ENCODE measurements at places on chromosomes 16 and 17.
A peak's percentile ranks its signal among the peaks of the same experiment; 100 is the strongest.

GRCh38 chr17:67212231-67212630, 32.8 kb downstream of the HELZ start:
- no peak for ATAC-seq
- H3K4me3 ChIP-seq = no peak overlapping the region
- peaks cover 6% of the 10 kb centered on the region for H3K4me1 ChIP-seq
- no peak overlapping the region for H3K27ac ChIP-seq
- H3K27me3 ChIP-seq = no peaks in the 10 kb centered on the region

DNA sequence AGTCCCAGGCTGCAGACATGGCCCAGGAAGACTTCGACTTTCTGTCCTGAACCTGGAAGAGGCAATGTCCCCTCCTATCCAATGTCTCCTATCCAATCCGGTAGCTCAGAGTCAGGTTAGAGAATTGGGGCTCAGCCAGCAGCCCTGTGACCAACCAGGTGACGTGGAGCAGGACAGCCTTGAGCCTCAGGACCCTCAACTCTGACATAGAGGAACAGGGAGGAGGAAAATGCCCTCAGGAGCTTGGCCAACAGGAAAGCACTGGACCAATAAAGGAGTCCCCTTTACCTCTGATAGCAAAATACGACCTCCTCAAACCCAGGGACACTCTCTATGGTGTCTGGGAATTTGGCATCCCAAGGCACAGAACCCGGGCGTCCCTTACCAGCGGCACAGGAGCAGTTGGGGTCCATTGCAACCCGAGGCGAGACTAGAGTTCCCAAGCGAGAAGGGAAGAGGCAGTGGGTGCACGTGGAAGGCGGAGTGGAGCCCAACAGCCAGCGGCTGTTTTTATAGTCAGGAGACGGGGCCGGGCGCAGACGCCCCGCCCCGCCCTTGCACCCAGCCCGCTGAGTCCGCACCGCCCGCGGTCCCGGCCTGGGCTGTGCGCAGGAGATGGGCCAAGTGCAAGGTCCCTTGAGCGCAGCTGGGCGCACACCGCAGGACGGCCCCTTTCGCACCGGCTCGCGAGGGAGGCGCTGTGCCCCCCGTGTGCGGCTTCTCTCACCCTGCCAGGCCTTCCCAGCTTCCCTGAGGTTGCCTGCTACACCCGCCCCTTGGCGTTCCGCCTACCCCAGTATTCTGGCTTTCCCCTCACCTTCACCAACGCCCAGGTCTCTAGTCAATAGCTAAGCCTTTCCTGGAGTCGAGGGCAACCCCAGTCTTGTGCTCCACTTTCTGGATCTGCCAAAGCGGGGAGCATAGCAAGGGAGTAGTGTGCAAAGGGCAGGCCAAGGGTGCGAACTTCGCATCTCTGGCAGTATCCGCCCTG, at the start of gene MT1G:
Gene MT1G, minus strand, starts transcription at position 485 of the 991 bp plus-strand sequence. Its CDS starts 72 bp downstream, at position 413.
- H3K27ac ChIP-seq = no peak within 1 kb of the TSS
- ATAC-seq = peak; percentile 73
- H3K27me3 ChIP-seq = peaks cover 100% of the 10 kb centered on the region
- H3K36me3 ChIP-seq = no peaks in the 10 kb centered on the region

DNA sequence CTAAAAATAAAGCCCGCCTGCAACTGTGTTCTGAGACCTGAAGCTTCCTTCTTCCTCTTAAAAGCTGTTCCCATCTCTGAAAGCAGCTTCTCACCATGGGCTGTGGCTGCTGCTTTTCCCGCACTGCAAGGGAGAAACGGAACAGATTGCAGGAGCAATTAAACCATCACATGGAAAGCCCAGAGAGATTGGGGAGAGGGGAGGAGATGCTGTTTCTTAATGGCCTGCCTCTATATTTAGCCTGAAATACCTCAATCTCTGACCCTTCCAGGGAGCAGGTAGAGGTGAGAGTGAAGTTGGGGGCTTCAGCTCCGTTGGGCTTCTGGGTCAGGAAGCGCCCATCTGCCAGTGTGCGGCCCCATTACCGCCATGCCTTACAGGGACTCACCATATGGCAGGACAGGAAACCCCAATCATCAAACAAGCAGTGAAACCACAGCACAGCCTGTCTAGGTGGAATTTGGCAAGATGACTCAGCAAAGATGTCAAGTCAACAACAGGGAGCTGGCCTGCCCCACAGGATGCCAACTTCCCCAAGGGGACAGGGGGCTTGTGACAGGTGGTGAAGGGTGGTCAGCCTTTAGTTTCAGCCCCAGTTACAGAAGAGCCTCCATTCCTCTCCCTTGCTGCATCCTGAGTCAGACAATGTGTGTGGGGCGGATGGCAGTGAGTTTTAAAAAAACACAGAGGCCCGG, 286.6 kb upstream of the CCL2 start:
- no peaks in the 10 kb centered on the region for H3K4me1 ChIP-seq
- H3K4me3 ChIP-seq = no peak overlapping the region
- peaks cover 36% of the 10 kb centered on the region for H3K27me3 ChIP-seq
- no peak overlapping the region for H3K27ac ChIP-seq
- no peak for ATAC-seq
- H3K36me3 ChIP-seq = no peaks in the 10 kb centered on the region

GRCh38 chr17:81252326-81252986, 13.3 kb downstream of the NDUFAF8 start:
- peaks cover 20% of the 10 kb centered on the region for H3K4me1 ChIP-seq
- peaks cover 46% of the 10 kb centered on the region for H3K36me3 ChIP-seq
- no peak overlapping the region for H3K27ac ChIP-seq
- H3K4me3 ChIP-seq = no peak overlapping the region

- peaks cover 33% of the 10 kb centered on the region for H3K36me3 ChIP-seq
- peak overlapping the region; percentile 58 for H3K27ac ChIP-seq
- peaks cover 35% of the 10 kb centered on the region for H3K4me1 ChIP-seq
Observed at GRCh38 chr17:29133121-29133713, 47.0 kb downstream of the MYO18A start.

- H3K27me3 ChIP-seq = no peaks in the 10 kb centered on the region
- no peak overlapping the region for H3K27ac ChIP-seq
- H3K4me3 ChIP-seq = no peak overlapping the region
- ATAC-seq = peak; percentile 36
Observed at GRCh38 chr16:19502395-19503131, 19.3 kb downstream of the GDE1 start.

DNA sequence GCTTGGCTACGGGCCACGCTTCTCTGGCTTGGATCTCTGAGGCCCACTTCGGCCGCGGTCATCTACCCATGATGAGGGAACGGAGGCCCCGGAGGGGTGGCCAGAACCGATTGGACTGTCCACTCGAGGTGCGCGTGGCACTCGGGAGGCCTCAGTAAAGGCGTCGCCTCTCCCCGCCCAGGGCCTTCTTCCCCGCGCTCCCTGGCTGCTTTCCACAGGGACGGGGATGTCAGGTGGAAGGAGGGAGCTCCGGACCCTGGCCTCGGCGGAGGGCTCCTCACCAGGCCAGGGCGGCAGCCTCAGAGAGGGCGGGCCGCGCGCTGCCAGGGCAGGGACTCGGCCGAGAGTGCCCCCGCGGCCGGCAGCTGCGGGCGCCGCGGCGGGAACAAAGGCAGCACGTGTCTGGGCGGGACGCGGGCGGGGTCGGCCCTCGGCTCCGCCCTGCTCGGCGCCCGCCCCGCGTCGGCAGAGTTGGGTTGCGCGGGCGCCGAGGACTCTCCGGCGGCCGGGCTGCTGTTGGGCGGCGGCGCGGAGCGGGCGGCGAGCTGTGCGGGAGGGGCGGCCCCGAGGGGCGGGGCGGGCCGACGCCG, 587 bp upstream of the CDK5R1 start:
- peaks cover 17% of the 10 kb centered on the region for H3K36me3 ChIP-seq
- peak overlapping the region; percentile 66 for H3K4me3 ChIP-seq
- H3K4me1 ChIP-seq = peaks cover 47% of the 10 kb centered on the region
- H3K27me3 ChIP-seq = no peaks in the 10 kb centered on the region
- ATAC-seq = peak; percentile 91
- H3K27ac ChIP-seq = peak overlapping the region; percentile 84
